ENCODE measurements at places on chromosomes 1 and 21. TPM values are rescaled to one million over a fixed set of nuclear protein-coding genes. Genes with fewer than 3 reads are reported as not detected.

Gene SERTAD4
- not detected for total RNA-seq

Gene LEFTY1
- total RNA-seq, result 0.75 TPM

Gene HHIPL2
- 0.75 TPM for total RNA-seq

DNA sequence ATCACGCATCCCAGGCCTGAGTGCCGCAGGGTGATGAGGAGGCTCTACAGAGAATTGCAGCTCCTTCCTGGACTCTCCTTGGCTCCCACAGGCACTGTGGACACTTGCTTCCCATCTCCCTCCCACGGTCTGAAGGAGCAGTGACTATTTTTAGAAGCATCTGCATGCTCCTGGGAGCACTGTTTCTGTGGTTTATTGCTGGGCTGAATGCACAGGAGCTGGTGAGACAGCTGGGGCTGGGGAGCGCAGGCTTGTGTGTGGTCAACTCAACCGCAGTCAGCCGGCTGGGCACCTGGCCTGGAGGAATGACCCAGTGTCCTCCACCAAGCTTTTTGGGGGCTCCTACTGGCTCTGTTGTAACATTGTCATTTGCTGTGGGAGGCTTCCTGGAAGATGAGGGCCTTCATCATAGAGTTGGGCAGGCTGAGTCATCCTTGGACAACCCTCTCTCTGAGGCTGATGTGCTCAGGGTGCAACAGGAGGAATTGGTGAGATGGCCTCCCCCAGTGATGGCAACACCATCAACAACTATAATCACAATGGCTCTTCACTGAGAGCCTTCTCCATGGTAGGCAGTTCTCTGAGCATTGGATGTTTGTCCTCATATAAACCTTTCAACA is 1.7 kb downstream of the NFASC start:
- no peak overlapping the region for H3K27ac ChIP-seq
- H3K36me3 ChIP-seq, result no peaks in the 10 kb centered on the region
- DNase-seq, result no peak
- H3K4me3 ChIP-seq, result no peak overlapping the region
- H3K27me3 ChIP-seq, result no peaks in the 10 kb centered on the region

DNA sequence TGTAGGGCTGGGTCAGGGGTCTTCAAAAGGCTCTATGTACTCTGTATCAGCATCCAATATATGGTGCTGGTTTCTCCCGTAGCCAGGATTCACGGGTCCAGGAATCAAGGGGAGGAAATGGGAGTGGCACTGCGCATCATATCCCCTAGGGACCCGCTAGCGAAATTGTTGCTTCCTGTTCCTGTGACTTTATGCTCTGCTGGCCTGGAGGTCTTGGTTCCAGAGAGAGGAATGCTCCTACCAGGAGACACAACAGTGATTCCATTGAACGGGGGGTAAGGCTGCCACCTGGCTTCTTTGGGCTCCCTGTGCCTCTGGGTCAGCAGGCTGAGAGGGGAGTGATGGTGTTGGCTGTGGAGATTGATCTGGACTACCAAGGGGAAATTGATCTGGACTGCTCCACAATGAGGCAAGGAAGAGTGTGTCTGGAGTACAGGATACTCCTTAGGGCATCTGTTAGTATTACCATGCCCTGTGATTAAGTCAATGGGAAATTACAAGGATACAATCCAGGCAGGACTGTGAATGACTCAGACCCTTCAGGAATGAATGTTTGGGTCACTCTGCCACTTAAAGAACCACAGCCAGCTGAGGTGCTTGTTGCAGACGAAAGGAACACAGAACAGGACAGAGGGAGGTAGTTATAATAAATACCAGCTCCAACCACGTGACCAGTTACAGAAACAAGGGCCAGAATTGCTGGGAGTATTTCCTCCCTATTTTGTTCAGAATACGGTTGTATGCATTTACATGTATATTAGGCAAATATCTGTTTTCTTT is 10.2 kb downstream of the SPSB1 start:
- H3K36me3 ChIP-seq, result no peaks in the 10 kb centered on the region
- no peaks in the 10 kb centered on the region for H3K4me1 ChIP-seq
- H3K27ac ChIP-seq, result no peak overlapping the region

DNA sequence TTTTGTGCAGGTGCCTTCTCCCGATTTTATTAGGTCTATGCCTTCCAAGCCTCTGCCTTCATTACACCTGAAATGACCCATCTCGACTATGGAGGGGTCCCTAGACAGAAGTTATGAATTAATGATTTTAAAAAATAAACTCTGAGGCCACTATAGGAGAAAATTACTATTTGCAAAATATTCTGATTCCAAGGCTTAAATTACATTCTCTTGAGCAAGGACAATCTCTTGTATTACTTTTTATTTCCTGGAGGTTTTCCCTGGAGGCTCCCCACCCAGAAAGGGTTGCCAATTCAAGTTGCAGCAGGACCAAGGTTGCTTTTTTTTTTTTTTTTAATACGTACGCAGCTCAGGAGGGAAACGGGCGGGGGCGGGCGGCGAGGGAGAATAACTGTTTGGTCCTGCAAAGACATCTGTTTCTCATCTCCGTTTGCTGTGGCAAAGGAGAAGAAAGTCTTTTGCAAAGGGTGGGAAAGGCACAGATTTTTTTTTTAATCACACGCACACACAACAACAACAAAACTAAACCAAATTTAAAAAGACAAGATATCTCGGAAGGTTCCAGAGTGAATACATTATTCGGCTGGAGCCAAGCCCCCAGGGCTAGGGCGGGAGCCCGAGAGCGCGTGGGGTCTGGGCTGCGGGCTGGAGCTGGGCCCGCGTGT is 618 bp upstream of the SERTAD4 start:
- peaks cover 12% of the 10 kb centered on the region for H3K4me1 ChIP-seq
- H3K4me3 ChIP-seq, result no peak overlapping the region
- no peak overlapping the region for H3K27ac ChIP-seq
- peaks cover 33% of the 10 kb centered on the region for H3K27me3 ChIP-seq
- no peaks in the 10 kb centered on the region for H3K36me3 ChIP-seq
- DNase-seq, result no peak

DNA sequence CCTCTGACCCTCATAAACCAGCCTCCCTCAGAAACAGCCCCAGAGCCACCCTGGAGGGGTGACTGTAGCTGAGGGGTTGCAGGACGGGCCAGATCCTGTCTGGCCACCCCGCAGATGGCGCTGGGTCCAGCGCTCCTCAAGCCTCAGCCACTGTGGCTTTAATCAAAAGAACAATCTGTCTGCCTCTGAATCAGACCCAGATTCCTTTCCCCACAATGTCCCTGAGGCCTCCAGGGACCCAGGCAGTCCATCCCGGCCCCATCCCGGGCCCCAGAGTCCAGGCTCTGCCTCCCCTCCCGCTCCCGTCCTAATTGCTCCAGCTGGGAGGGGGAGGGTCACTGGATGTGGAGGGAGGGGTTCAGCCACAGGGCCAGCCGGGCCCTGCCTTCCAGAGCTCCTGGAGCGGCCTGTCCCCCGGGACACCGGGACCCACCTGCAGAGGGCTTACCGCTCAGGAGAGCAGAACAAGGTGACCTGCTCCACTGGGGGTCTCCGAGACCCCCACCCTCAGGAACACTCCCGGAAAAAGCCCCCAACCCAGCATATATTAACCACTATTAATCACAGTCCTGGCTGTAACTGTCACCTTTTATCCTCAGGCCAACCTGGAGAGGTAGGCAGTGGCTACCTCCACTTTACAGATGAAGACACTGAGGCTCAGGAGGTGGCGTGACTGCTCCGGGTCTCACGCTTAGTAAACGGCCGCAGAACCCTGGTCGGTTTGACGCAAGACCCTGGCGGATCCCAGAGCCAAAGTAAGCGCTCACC is 836 bp upstream of the FBLIM1 start:
- DNase-seq, result no peak
- H3K4me1 ChIP-seq, result peaks cover 21% of the 10 kb centered on the region
- H3K27me3 ChIP-seq, result peaks cover 4% of the 10 kb centered on the region
- no peak overlapping the region for H3K4me3 ChIP-seq
- no peak overlapping the region for H3K27ac ChIP-seq
- no peaks in the 10 kb centered on the region for H3K36me3 ChIP-seq

GRCh38 chr1:230280906-230281413 is 145.2 kb downstream of the PGBD5 start:
- no peak for DNase-seq
- no peaks in the 10 kb centered on the region for H3K27me3 ChIP-seq

DNA sequence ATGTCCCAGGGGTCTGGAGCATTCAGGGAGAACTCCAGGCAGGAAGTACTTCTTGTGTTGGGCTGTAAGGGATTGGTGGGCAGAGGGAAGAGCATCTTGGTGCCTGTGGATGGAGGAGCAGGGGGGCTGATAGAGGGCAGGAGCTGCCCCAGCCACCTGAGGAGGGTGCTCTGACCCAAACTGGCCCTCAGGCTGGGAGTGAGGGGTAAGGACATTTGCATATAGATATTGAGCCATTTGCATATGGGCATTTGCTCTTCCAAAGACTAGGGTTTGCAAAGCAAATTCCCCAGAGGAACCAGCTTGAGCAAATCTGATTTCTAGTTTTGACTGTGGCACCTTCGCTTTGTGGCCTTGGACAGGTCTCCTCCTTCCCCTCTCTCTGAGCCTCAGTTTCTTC is 18.2 kb downstream of the ZNF362 start:
- H3K27me3 ChIP-seq, result no peaks in the 10 kb centered on the region
- peaks cover 23% of the 10 kb centered on the region for H3K4me1 ChIP-seq
- H3K27ac ChIP-seq, result no peak overlapping the region
- no peaks in the 10 kb centered on the region for H3K36me3 ChIP-seq
- H3K4me3 ChIP-seq, result no peak overlapping the region
- DNase-seq, result no peak

DNA sequence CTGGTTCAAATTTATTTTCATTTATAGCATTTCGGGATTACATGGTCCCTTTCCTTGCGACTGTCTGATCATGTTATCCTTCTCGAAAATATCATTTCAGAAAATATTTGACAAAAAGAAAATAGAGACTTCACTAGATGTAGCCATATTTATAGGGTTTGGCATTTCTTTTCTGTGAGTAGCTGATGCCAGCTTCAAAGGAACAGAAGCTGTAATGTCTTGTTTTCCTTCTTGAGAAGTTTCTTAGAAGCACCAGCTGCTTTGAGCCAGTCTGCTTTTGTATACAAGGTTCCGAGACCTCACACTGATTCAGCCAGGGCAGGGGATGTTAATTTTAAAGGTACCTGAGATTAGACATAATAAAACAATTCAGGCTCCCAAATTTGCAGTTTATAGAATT is 248.2 kb downstream of the ZNF648 start:
- H3K36me3 ChIP-seq, result no peaks in the 10 kb centered on the region
- H3K27ac ChIP-seq, result no peak overlapping the region
- DNase-seq, result no peak

- H3K4me1 ChIP-seq, result no peaks in the 10 kb centered on the region
- H3K36me3 ChIP-seq, result peaks cover 10% of the 10 kb centered on the region
- no peak overlapping the region for H3K4me3 ChIP-seq
- no peak overlapping the region for H3K27ac ChIP-seq
- H3K27me3 ChIP-seq, result no peaks in the 10 kb centered on the region
- no peak for DNase-seq
These were observed 146.8 kb upstream of the DMRTA2 start for GRCh38 chr1:50570066-50570468.

GRCh38 chr1:217078078-217078690 is 355.0 kb upstream of the ESRRG start:
- no peaks in the 10 kb centered on the region for H3K27me3 ChIP-seq
- no peaks in the 10 kb centered on the region for H3K4me1 ChIP-seq
- H3K27ac ChIP-seq, result no peak overlapping the region
- H3K36me3 ChIP-seq, result no peaks in the 10 kb centered on the region
- DNase-seq, result no peak

- peak overlapping the region; percentile 14 for H3K27ac ChIP-seq
- peaks cover 34% of the 10 kb centered on the region for H3K36me3 ChIP-seq
- no peaks in the 10 kb centered on the region for H3K27me3 ChIP-seq
These were observed 15.1 kb downstream of the SH2D2A start for GRCh38 chr1:156801409-156802121.

DNA sequence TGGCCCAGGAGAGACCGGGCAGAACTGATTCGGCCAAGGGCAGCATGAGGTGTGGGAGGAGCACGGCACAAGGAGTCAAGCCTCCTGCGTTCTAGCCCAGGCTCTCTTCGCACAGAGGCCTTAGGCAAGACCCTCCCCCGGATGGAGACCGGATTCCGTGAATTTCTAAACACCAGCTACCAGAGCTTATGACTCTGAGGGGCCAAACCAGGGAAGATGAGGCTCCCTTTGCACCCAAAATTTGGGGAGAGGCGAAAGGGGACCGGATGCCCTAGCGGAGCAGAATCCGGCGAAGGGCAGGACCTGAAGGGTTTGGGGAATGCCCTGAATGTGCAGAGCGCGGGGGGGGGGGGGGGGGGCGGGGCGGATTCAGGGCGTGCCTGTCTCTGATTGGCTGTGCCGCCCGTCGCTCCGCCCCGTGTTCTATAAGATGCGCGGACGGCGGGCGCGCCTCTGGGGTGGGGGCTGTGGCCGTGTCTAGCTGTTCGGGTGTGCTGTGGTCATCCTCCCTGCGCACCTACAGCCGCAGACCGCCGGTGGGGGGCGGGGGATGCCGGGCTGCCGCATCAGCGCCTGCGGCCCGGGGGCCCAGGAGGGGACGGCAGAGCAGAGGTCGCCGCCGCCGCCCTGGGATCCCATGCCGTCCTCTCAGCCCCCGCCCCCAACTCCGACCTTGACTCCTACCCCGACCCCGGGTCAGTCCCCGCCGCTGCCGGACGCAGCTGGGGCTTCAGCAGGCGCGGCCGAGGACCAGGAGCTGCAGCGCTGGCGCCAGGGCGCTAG is at the start of gene TRNP1:
Gene TRNP1 (plus strand): TSS at position 456 of the 783 bp plus-strand sequence. CDS start 95 bp downstream, at position 551.
- H3K4me1 ChIP-seq, result peaks cover 13% of the 10 kb centered on the region
- H3K27me3 ChIP-seq, result peaks cover 14% of the 10 kb centered on the region
- no peak within 1 kb of the TSS for H3K27ac ChIP-seq
- H3K4me3 ChIP-seq, result no peak within 1 kb of the TSS
- no peaks in the 10 kb centered on the region for H3K36me3 ChIP-seq
- peak; percentile 64 for DNase-seq

All from CD4-positive, alpha-beta memory T cell (primary cell).